ENCODE measurements at places on chromosomes 3 and 15. TPM values are rescaled to one million over a fixed set of nuclear protein-coding genes. Genes with fewer than 3 reads are reported as not detected.

TTLL13 gene
- 0.34 TPM for total RNA-seq

CHST2 gene
- total RNA-seq = 1.2 TPM

C3orf49 gene
- total RNA-seq = not detected

ZMYND10 gene
- total RNA-seq = 2.2 TPM

INKA1 gene
- 0.45 TPM for total RNA-seq

COMMD2 gene
- total RNA-seq = 27.0 TPM

ACKR2 gene
- total RNA-seq = 0.15 TPM

IQCF6 gene
- total RNA-seq = not detected

FANCD2OS gene
- not detected for total RNA-seq

CFAP100 gene
- not detected for total RNA-seq

ADAMTS9 gene
- total RNA-seq = not detected

CCDC54 gene
- not detected for total RNA-seq

SERPINI2 gene
- total RNA-seq = not detected

AVEN gene
- total RNA-seq = 11.6 TPM

All from activated naive CD4-positive, alpha-beta T cell treated with anti-CD3 and anti-CD28 coated beads, Interleukin-2, amount 10 ng/mL, durations not matched to agents 5 hours and 36 hours (primary cell).